M059J (cell line): ENCODE measurements at places on chromosomes 12 and 14.

DNA sequence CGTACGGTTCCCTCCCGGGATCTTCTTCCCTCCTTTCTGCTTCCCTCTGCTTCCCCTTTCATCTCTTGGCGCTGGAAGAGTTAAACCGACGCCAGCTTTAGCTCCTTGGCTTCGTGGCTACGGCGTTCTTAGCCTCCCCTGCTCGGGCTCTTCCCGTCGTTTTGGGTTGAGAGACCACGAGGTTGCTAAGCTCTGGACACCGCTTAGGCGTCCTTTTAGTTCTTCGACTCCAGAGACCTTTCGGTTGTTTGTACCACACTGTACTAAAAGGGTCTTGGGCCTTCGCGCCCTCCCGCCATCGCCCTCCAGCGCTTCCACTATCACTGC is 545 bp downstream of the CPSF2 start:
- DNase-seq: peak; percentile 34

- DNase-seq: no peak
Observed at GRCh38 chr12:88546853-88547252, 33.4 kb downstream of the KITLG start.

- no peak for DNase-seq
Observed at GRCh38 chr14:27148143-27148542, 550.3 kb upstream of the NOVA1 start.

- DNase-seq: no peak
Observed at GRCh38 chr14:29926228-29926627, 1.4 kb downstream of the PRKD1 start.

- peak; percentile 62 for DNase-seq
Observed at GRCh38 chr14:50920482-50921230, 23.6 kb downstream of the PYGL start.

GRCh38 chr14:91300957-91301356 is 56.5 kb upstream of the GPR68 start:
- peak; percentile 35 for DNase-seq

- no peak for DNase-seq
Observed at GRCh38 chr12:68482660-68483059, 128.0 kb upstream of the RAP1B start.

- DNase-seq: no peak
Observed at GRCh38 chr12:38543151-38543550, 226.6 kb downstream of the ALG10B start.

DNA sequence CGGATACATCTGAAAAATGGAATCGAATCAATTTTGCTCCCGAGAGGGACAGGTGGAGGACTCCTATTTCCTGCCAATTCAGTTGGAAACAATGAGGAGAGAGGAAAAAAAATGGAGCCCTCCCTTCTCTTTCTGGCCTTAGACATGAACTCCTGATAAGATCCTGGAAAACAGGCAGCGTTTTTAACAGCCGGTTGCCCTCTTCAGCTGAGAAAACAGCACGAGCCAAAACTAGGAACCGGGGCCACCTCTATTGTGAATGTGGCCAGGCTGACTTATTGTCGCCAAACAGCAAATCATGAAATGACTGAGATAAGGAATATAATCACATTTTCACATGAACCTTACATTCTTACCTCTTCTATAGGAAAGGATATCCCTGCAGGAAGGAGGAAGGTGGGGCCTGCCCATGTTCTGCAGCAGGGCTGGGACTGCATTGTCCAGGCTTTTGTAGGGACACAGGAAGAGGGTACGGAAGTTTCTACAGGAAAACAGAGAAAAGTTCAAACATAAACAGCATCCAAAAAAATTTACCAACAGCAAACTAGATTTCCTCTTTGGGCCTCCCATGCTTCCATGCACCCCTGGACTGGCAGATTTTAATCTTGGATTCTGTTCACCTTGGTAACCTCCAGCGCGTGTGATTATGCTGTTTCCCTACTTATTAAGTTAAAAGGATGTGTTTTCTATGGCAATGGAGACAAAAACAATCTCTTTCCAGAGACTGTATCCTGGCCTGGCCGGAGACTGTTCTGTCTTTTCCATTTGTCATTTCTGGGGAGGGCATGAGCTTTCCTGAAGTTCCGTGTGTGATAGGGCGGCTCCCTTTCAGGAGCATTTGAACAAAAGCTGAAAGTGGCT is 29.0 kb upstream of the ELK3 start:
- no peak for DNase-seq

- DNase-seq: peak; percentile 46
Observed at GRCh38 chr12:98594050-98594835, 757 bp downstream of the SLC25A3 start.

- DNase-seq: no peak
Observed at GRCh38 chr14:89207925-89208328, 209.1 kb downstream of the FOXN3 start.

DNA sequence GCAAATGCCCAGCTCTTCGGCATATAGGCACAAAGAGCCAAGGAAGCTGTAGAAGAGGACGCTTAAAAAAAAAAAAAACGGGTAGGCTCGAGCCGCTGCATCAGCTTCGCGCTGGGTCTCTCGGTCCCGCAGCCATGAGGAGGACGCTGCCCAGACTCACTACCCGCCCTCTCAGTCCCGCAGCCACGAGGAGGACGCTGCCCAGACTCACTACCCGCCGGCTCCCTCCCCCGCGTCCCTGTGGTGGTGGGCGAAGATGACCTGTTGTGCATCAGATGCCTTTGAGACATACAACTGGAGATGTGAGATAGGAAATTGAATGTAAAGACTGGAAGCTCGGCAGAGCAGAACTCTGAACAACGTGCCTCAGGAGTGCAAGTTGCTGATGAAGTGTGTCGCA is 11.4 kb upstream of the SPSB2 start:
- no peak for DNase-seq

DNA sequence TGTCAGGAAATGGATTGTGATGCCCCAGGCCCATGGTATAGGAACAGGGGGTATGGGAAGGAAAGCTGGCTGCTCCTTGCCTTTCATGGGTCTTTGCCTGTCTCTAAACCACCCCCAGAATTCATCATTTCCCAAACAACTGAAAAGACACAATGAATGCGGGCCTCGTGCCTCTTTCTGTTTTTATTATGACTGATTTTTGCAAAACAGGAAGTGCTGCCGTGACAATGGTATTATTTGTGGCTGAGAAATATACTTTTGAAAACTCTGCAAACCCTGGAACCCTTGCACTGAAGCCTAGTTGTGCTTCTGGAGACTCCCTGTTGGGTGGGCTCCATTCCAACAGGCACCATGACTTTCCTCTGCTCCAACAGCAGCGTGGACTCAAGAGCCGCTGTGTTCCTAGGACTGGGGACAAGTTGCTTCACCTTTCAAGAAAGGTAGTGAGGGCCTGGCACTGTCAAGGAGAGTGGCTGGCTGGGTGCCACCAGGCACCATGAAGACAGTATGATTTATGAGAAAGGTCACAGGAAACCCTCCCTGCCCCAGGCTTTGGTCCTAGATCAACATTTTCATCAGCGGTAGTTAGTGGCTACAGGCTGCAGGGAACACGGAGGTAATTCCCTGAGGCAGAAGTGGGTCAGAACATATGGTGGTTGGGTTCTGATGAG is 4.8 kb upstream of the DGLUCY start:
- peak; percentile 80 for DNase-seq

GRCh38 chr14:99413172-99413571 is 67.5 kb downstream of the SETD3 start:
- DNase-seq: no peak

DNA sequence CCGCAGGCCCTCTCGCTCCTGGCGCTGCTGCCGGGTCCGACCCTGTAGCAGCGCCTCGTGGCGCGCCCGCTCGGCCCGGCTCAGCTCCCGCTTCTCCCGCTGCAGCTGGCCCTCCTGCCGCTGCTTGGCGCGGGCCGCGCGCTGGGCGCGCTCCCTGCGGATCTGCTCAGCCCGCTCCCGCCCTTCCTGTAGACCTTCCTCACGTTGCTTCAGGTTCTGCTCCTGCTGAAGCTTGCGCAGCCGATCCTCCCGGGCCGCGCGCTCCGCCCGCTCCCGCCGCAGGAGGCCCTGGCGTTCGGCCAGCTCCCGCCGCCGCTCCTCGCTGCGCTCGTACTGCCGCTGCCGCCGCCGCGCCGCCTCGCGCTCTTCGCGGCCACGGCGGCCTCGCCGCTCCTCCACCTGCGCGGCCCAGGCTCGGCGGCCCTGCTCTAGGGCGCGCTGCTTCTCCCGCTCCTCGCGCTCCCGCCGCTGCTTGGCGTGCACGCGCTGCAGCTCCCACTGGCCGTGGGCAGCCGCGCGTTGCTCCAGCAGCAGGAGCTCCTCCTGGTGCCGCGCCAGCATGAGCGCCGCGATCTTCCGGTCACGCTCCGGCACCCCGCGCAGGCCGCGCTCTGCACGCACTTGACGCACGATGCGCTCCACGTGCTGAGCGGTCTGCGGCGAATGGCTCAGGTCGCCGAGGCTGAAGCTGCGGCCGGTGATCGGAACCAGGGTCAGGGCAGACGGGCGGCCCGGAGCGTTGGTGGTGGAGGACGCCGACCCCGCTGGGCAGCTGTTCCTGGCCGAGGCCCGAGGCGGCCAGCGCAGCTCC is 2.4 kb downstream of the CCDC177 start:
- DNase-seq: no peak

DNA sequence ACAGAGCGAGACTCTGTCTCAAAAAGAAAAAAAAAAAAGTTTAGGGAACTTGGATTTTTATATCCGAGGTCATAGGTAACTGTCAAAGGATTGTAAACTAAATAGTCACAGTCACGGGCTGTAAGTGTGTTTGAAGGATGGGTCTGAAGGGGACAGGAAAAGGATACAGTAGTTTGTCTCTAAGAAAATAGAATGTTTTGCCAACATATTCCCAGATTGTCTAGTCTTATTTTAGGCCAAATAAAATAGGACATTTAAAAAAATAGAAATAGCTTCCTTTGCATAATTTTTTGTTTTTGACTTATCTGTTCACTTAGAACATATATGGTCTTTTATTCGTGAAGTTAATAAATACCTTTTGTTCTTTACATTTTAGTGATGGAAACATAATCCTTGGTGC is 24.2 kb upstream of the REP15 start:
- no peak for DNase-seq

- DNase-seq: peak; percentile 90
Observed at GRCh38 chr12:131860472-131861260, 32.5 kb downstream of the MMP17 start.

DNA sequence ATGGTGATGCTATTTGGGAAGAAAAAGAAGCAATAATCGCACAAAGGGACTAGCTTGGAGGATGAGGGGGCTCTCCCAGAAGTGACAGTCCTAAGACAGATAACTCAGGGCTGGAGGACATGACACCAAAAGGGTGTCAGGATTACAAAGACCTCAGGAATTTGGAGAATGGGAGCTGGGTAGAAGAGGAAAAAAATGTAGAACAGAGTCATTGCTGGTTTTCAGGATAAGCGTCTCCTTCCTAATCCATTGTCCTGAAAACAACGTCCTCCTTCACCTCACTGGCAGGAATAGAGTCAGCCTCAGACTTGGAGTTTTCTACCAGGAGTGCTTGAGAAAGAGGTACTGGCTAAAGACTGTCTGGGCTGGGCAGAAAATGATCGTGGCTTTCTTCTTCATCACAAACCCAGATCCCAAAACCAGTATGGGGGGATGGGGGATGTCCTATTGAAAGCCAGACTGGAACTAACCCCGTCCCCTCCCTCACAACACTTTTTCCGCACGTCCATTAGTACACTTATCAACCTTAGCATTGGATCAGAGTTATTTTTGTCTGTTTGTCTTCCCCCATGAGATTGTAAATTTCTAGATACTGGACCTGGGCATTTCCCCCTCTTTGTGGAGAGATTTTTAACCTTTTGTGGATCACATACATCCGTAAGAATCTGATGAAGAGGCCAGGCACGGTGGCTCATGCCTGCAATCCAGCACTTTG is 14.3 kb downstream of the B4GALNT3 start:
- peak; percentile 13 for DNase-seq

DNA sequence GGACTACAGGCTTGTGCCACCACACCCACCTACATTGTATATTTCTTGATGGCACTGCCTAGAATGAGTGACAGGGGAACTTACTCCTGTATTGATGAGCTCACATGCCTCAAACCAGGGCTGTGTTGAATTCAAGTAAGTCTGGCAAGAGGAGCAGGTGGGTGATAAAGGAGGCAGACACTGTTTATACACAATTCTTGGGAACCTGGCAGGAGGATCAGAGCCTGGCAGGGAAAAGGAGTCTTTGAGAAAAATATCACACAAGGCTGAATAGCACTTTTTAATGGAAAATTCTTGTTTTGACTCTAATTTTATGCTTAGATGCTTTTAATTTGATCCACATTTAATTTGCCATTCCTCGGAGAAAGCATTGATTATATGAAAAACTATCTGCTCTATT is 293.1 kb upstream of the NPAS3 start:
- no peak for DNase-seq
